ENCODE measurements at places on chromosomes 16 and 17.

- no peak for DNase-seq
These were observed 81.5 kb downstream of the TUBD1 start for GRCh38 chr17:59811209-59811608.

DNA sequence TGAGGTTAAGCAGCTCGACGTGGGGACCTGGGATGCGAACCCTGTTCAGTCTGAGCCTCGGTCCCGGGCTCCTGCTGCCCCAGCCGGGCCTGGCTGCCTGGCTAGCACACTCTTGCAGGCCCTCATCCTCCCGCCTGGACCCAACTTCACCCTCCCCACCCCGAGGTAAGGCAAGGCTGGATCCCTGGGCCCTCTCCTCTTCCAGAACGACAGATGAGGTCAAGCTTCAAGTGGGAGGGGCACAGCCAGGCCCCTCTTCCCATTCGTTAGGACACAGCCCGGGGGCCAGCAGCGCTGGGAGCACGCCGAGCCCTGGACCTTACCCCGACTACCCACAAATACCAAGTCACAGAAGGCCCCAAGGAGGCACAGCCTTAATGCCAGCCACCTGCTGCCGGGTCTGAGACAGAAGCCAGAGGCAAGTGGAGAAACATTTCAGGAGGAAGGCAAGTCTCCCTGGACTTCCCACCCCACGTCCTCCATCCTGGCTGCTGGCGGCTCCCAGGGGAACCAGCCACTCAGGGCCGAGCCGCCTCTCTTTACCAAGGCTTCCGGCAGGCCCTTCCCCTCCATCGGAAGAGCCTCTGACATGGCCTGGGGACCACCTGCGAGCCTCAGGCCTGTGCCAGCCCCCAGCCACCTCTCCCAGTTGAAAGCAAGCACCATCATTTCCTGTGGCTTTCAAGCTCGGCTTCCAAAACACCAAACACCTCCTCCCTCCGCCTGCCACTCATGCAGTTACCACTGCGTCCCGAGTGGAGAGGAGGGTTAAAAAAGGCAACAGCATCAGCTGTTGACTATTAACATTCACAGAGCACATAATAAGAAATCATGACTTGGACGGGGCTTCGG, 59.9 kb downstream of the RPH3AL start:
- no peak for DNase-seq

DNA sequence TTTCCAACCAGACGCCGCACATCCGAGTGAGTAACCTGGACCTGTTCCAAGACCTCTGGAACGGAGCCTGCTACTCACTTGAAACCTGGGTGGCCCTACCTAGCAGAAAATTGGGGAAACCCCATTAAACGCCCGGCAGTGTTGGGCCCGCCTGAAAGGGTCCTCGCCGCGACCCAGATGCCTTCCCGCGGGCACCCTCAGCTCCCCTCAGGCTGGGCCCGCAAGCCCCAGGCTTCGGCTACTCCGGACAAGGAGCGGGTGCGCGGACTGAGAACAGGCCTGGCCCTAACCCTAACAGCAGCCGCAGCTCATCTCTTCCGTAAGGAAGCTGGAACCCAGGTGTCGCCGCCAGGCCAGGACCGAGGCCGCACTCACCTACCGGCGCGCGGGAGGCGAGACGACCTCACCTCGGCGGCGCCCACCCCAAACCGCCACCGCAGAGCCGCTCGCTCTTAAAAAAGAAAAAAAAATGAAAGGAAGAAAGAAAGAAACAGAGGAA, 344 bp downstream of the PSME3IP1 start:
- peak; percentile 61 for DNase-seq

- DNase-seq, result no peak
These were observed 29.4 kb upstream of the GNA13 start for GRCh38 chr17:65085951-65086350.

- peak; percentile 73 for DNase-seq
These were observed 58.6 kb downstream of the PECAM1 start for GRCh38 chr17:64331931-64332493.

- peak; percentile 69 for DNase-seq
These were observed 12.3 kb upstream of the CARMIL2 start for GRCh38 chr16:67632415-67633172.

DNA sequence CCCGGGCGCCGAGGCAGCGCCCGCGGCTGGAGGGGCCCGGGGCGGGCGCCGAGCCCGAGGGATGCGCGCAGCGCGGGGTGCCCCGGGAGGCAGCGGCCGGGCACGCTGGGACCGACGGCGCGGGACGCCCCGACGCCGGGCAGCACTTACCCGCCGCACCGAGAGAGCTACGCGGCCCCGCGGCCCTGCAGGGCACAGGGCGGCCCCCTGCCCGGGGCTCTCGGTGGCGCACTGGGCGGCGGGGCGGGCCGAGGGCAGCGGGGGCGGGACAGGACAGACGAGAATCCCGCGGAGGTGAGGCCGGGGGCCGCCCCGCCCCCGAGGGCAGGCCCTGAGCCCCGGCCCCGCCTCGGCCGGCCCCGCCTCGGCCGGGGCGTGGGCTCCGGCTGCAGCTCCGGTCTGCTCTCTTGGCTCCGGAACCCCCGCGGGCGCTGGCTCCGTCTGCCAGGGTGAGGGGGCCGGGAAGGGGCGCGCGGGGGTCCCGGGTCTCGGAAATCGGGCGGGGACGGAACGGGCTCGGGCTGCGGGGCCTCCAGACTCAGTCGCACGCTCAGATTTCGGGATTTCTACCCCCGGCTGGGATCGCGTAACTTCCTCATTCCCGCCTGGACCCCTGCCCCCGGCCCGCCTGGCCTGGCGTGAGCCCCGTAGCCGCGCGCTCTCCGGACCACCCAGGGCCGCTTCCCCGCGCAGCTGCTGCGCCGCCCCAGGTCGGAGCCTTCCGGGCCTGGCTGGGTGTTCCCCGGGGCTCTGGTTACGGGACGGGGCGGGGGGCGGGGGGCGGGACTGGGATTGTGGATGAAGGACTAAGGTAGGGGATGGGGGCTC, at the start of gene PLD2:
TSS of gene PLD2 (plus strand) at position 376 of the 828 bp plus-strand sequence. CDS start 621 bp downstream, outside the sequence.
- peak; percentile 94 for DNase-seq

DNA sequence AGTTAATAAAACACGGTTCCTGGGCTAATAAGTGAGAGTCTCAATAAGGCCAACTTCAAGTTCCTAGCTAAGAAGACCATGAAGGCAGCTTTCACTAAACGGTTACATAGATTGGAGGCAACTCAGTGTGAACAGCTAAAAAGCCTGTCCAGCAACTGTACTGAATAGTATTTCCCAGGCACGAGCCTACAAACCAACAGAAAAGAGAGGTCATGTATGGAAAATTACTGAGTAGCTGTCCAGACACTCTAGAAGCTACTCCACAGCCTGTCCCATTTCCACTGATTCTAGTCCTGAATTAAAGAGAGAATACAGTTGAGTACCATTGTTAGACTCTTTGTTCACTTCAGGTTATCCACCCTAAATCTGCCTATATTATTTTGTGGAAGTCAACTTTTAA, 36.5 kb upstream of the C17orf78 start:
- DNase-seq, result no peak

DNA sequence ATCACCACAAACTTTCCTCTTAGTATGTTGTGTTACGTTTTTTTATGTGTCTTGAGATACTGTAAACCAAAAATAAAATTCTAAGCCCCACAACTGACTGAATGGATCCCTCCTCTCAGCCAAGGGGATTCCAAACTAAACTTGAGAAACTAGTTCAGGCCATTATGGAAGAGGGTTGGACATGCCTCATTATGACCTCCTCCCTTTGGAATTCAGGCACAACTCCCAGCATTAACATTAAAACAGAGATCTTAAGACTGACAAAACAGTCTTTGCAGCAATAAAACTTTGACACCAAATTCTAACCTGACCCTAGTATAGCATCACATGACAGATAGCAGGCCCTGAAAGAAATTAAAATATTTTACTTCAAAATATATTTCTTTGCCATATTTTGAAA, 51.1 kb upstream of the SLC47A1 start:
- DNase-seq, result no peak

DNA sequence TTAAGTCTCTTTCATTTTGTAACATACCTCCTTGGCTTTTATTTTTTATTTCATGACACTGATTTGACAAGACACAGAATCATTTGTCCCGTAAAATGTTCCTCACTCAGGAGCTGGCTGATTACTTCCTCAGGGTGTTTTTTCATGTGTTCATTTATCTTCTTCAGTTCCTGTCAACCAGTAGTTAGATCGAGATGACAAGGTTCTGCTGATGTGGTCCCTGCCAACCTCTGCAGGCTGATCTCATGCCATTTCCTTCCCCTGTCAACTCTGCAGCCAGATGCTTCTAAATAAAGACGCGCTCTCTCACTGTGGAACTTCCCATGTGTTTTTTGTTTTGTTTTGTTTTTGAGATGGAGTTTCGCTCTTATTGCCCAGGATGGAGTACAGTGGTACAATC, 8.1 kb upstream of the CXCL16 start:
- DNase-seq, result no peak

- no peak for DNase-seq
These were observed 23.2 kb downstream of the NLK start for GRCh38 chr17:28065706-28066105.

DNA sequence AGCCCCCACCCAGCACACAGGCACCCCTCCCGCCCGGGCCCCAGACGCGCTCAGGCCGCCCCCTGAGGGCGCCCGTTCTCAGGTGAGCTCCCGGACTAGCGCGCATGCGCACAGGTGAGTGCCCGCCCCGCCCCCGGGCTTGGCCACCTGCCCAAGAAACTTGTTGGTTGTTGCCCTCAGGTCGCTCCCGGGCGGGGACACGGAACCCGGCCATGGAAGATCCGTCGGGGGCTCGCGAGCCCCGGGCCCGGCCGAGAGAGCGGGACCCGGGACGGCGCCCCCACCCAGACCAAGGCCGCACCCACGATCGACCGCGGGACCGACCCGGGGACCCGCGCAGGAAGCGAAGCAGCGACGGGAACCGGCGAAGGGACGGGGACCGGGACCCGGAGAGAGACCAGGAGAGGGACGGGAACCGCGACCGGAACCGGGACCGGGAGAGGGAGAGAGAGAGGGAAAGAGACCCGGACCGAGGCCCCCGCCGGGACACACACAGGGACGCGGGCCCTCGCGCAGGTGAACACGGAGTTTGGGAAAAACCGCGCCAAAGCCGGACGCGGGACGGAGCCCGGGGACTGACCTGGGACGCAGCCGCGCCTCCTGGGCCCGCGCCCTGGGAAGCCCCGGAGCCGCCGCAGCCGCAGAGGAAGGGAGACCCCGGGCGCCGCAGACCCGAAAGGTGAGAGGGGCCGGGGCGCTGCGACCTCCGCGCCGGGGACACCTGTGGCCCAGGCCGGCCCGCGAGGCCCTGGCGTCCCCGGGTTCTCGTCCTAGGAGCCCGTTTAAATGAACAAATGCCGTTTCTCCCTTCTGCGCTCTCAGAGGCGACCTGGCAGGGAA, at the start of gene MARVELD3:
TSS of gene MARVELD3 (plus strand) at position 167 of the 840 bp plus-strand sequence. CDS start at position 213, 46 bp downstream.
- peak; percentile 46 for DNase-seq

DNA sequence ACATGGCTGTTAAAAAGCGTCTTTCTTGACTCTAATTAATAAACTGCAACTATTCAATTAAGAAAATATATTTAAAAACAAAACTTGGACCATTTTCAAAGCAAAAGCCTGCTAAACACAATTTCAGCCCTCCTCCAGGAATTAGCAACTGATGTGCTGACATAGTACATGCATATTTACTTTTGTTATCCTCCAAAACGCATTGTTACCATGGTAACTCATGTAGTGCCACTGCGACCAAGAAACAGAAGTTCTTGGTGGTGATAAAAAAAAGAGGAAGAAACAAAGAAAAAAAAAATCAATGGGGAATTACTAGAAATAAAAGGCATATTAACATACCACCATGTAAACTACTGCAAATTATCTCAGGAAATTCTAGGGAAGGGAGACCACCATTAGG, 793.4 kb upstream of the CDH8 start:
- DNase-seq, result no peak

GRCh38 chr17:76048025-76048605, 21.0 kb upstream of the EVPL start:
- DNase-seq, result no peak

Measured in Right ventricle myocardium superior (tissue), 1 donor.